ENCODE measurements at places on chromosomes 1 and 21.

- no peak for DNase-seq
Observed at GRCh38 chr1:232531291-232531690, 98.6 kb downstream of the SIPA1L2 start.

DNA sequence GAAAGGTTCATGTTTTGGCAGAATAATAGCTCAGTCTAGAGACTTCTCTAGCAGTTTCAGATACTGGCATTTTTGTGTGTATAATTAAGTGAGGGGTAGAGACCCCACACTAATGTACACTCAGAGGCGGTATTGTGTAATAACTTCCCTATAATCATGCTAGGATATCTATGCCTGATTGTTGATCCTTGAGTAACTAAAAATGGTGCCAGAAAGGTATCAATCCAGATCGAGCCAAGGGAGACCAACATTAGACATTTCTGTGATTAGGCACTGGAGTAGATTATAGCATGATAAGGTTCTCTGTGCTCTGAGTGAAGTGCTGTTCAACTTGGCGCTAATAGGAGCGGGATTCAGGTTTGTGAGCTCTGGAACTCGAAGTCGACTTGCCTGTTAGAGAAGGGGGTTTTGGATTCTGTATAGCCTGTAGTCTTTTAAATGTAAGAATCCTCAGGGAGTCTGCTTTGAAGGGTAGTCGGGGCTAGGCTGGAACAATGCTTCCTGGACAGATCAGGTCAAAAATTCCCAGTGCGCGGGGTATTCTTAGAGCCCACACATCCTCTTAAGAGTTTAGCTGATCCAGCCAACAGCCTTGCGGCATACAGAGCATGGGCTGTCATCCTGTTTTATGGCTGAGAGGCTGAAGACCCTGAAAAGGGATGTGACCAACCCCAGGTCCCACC lies 24.2 kb downstream of the MAN1C1 start:
- no peak for DNase-seq

DNA sequence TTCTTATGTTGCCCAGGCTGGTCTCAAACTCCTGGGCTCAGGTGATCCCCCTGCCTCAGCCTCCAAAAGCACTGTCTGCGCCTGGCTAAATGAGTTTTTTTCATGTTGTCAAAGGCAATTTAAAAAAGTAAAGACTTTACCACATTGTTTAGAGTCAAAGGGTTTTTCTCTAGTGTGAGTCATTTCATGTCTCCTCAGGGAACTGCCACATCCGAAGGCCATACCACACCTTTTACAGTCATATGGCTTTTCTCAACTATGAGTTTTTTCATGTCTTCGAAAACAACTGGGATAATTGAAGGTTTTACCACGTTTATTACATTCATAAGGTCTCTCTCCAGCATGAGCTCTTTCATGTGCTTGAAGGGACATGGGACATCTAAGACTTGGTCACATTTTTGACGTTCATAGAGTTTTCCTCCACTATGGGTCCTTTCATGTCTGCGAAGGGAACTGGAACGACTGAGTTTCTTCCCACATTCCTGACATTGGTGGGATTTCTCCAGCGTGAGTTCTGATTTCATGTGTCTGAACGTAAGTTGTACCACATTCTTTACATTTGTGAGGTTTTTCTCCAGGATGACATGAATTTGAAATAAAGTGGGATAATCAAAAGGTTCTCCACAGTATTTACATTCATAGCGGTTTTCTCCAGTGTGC lies 65.6 kb downstream of the UCHL5 start:
- no peak for DNase-seq

DNA sequence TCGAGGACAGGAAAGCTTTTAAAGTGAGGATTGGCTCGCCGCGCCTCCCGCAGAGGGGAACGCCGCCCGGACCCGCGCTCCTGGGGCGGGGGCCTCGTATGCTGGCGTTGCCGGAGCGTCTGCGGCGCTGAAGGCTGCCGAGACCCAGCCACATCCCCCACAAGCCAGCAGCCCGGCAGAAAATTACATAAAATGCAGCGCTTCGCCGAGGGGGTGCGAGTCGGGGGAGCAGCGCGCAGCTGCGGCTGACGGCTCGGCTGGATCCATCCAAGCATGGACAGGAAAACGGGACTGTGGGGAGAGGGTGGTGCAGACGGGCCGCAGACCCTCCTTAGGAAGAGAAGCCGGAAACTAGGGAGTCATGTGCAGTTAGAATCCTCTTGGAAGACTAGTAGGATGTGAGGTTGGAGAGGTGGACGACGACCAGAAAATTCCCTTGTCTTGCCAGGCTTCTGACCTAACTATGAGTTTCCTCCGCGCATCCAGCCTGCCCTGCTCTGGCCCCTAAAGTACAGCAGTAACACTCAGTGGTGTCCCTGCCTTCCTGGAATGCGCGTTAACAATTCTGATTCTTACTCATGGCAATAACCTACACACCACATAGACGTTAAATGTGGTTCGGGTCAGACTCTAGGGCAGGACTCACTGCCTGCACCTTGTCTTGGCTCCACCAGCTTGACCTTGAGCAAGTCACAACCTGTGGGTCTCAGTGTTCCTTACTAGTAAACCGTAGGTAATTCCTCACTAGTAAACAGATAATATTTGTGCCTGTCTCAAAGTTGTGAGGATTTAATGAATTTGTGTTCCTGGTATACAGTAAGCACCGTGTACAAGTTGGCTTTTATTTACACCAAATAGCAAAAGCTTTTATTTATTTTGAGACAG lies 953 bp upstream of the BRWD1 start:
- DNase-seq: peak; percentile 17

GRCh38 chr1:26287033-26287711 lies 7.3 kb downstream of the SH3BGRL3 start:
- no peak for DNase-seq

- no peak for DNase-seq
Observed at GRCh38 chr1:183138301-183138700, 47.8 kb upstream of the LAMC2 start.

DNA sequence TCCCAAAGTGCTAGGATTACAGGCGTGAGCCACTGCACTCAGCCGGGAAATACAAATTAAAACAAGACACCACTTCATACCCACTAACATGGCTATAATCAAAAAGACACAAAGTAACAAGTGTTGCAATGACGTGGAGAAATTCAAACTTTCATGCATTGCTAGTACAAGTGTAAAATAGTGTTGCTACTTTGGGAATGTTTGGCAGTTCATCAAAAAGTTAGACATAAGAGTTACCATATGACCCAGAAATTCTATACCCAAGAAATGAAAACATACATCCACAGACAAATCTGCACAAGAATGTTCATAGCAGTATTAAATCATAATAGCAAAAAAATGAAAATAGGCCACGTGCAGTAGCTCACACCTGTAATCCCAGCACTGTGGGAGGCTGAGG lies 16.4 kb downstream of the FOXJ3 start:
- DNase-seq: no peak

DNA sequence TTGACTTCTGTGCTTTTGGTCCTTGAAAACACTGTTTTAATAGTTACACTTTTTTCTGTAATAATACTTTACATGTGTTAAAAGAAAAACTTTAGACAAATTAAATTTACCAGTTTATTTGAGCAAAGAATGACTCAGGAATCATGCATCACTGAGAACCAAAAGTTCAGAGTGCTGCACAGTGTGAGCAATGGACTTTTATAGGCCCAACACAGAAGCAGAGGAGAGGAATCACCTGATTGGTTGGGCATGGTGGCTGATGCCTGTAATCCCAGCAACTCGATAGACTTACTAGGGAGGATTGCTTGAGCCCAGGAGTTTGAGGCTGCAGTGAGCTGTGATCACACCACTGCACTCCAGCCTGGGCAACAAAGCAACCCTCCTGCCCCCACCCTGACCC lies 29.3 kb downstream of the ZNF648 start:
- DNase-seq: no peak

DNA sequence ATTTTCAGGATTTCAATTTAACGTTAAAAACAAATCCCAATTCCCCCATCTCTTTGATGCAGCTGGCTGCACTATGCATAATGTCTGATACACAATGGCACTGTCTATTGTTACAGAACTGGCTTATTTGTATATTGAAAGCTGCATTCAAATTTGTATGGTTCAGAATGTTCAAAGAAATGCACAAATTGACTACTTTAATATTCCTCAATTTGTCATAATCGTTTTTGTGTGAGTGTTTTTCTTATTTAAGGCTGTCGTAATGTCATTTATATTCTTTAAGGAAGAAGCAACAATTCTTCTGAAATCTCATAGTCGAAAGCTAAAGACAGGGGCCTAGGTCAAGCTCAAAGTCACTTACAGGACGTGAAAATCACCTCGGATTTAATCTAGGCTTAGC lies 341.4 kb upstream of the ZRANB2 start:
- DNase-seq: no peak

GRCh38 chr1:233790662-233791371 lies 113.7 kb upstream of the SLC35F3 start:
- DNase-seq: peak; percentile 5

GRCh38 chr1:184499616-184500015 lies 112.8 kb downstream of the C1orf21 start:
- no peak for DNase-seq

DNA sequence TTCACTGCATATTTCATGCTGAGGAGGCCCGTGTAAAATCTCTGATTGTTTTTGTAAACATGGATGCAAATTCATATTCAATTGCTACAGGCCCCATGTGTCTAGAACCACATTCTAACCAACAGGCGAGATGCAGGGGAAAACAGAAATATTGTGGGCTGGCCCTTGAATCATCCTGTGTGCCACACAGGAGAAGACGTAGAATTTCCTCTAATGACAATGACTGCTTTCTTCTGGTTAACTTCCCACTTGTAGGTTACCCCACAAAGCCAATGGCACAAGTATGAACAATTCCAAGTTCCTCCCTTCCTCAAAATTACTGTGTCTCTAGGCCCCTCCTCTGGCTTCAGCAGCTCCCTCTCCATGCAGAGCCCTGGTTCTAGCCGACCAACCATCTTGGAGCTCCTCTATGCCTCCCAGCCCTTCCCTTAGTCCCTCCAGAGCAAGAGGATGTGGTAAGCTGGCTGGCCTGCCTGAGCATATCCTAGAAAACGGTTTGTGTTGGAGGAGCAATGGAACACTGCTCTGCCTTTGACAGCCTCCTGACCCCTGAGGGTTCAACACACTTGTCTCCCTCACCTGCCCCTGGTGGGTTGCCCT lies 205.2 kb downstream of the HS2ST1 start:
- DNase-seq: no peak

DNA sequence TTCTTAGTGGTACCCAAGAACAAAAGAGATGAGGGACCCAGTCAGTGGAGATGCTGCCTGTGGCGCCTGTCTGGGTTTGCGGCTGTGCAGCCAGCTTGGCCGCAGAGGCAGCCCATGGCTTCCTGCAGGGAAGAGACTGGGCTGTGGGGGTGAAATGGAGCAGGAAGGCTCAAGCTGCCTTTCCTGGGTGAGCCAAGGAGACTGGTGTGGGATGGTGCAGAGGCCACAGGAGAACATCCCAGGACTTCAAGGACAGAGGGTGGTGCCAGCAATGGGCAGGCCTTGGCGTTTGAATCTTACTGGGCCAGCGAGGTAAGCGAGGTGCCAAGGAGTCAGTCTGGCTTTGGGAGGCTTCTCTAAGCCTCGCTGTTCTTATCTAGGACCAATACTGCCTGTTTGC lies 26.4 kb downstream of the KCNA10 start:
- no peak for DNase-seq

- DNase-seq: no peak
Observed at GRCh38 chr1:161017756-161018630, 3.0 kb downstream of the F11R start.

DNA sequence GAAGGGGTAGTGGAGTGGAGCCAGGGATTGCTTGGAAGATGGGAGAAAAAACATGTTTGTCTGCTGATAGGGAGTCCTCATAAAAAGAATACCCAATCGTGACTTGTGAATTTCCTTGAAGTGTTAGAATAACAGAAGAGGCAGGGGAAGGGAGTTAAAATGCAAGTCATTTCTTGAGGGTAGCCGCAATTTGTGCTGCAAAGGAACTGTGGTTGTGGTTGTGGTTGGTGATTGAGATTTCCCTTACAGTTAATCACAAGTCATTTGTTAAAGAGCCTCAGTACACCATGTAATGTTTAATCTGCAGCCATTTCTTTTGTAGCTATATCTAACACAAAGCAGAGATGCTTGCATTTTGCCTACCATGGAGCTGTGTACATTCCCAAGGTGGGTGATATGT lies 38.5 kb upstream of the EGLN1 start:
- peak; percentile 10 for DNase-seq

GRCh38 chr1:168454211-168454815 lies 89.5 kb downstream of the XCL2 start:
- DNase-seq: no peak

DNA sequence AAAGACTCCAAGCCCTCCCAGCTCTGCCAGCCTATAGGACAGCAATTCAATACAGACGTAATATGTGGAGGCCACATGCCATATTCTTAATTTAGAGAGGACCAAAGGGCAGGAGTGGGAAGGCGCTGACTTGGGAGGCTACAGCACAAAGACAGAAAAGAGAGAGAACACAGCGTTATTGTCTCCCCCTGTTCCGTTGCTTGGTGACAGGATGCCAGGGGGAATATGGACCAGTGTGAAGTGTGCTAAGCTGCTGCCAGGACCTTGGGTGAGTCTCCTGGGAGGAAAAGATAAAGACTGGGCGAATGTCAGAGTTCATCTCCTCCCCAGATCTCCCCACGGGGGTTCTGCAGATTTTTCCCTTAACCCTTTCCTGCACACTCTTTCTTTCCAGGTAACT lies 102.1 kb upstream of the ADAR start:
- no peak for DNase-seq

DNA sequence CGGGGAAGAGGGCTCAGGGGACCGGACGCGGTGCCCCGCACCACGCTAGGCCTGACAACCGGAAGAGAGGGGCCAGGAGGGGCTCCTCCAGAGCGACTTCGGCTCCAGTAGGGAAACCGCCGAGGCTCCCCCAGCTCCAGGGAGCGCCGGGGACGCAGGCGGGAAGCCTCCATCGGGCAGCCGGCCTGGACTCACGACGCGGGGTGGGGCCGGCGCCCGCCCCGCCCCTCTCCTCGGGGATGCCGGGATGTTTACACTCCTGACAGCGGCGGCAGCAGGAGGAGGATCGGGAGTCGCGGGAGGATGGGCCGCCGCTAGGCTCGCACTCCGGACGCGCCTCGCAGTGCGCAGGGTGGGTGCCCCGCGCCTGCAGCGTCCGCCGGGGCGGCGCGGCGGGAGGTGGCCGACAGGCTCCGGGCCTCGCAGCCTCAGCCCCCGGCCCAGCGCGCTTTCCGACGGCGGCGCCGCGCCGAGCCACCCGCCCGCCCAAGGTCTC lies at the start of gene NEK7:
Gene NEK7, plus strand, starts transcription at position 254 of the 496 bp plus-strand sequence. CDS start 75,583 bp downstream, outside the sequence.
- DNase-seq: no peak

- DNase-seq: no peak
Observed at GRCh38 chr1:67485046-67485811, 55.0 kb upstream of the SERBP1 start.

GRCh38 chr1:41003127-41003639 lies 18.3 kb downstream of the SLFNL1 start:
- DNase-seq: no peak

- DNase-seq: no peak
Observed at GRCh38 chr1:192552760-192553191, 22.8 kb upstream of the RGS1 start.

- DNase-seq: no peak
Observed at GRCh38 chr21:28538987-28539622, 453.6 kb downstream of the LTN1 start.

- DNase-seq: no peak
Observed at GRCh38 chr1:183012301-183012994, 10.8 kb upstream of the LAMC1 start.

GRCh38 chr21:45792682-45793383 lies 149.3 kb downstream of the PCBP3 start:
- no peak for DNase-seq
